CD4-positive, alpha-beta T cell treated with Interleukin-2 at 100 ng/mL for 4 hours (primary cell): ENCODE measurements at places on chromosomes 4 and X.

- DNase-seq, result no peak
Observed at GRCh38 chr4:177116161-177116560, 193.5 kb upstream of the NEIL3 start.

- no peak for DNase-seq
Observed at GRCh38 chr4:39706741-39707511, 9.0 kb downstream of the UBE2K start.

DNA sequence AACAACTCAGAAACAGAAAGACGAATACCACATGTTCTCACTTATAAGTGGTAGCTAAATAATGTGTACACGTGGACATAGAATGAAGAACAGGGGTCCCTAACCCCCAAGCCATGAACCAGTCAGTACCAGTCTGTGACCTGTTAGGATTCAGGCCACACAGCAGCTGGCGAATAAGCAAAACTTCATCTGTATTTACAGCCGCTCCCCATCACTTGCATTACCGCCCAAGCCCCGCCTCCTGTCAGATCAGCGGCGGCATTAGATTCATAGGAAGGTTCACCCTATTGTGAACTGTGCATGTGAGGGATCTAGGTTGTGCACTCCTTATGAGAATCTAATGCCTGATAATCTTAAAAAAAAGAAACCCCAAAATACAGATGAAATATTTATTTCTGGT is 1128.7 kb downstream of the NLGN4X start:
- DNase-seq, result no peak

- no peak for DNase-seq
Observed at GRCh38 chr4:62450740-62451139, 1250.6 kb downstream of the ADGRL3 start.

GRCh38 chr4:139898293-139898692 is 232.7 kb downstream of the MGST2 start:
- DNase-seq, result no peak

- no peak for DNase-seq
Observed at GRCh38 chr4:156575430-156576073, 396.0 kb downstream of the PDGFC start.

DNA sequence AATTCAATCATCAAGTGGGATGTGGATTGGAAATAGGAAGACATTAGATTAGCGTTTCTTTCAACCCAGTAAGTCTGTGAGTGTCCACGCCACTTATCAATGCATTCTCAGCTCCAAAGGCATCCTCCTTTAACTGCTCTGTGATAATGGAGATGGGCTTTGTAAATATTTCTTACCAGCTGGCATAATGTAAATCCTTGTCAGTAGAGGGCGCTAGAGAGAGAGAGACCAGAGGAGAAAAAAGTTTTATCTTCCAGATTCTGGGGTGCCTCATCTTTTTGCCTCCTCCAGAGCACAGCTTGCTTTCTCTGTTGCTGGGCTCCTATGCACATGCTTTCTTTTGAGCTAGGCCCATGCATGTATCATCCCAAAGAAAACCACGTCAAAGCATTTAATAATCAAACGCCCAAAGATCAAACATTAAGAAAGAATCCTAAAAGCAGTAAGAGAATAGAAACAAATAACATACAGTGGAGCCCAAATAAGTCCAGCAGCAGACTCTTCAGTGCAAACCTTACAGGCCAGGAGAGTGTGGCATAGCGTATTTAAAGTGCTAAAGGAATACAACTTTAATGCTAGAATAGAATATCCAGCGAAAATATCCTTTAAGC is 9.6 kb upstream of the MTMR1 start:
- DNase-seq, result peak; percentile 73

GRCh38 chr4:143713955-143714625 is 13.6 kb upstream of the FREM3 start:
- DNase-seq, result no peak

GRCh38 chr4:17535906-17536305 is 20.9 kb downstream of the CLRN2 start:
- DNase-seq, result no peak

- DNase-seq, result no peak
Observed at GRCh38 chr4:178612733-178613132, 1170.5 kb upstream of the AGA start.

GRCh38 chr4:13542577-13543031 is 1.7 kb downstream of the NKX3-2 start:
- DNase-seq, result no peak

- no peak for DNase-seq
Observed at GRCh38 chrX:100081503-100081902, 328.6 kb downstream of the PCDH19 start.

DNA sequence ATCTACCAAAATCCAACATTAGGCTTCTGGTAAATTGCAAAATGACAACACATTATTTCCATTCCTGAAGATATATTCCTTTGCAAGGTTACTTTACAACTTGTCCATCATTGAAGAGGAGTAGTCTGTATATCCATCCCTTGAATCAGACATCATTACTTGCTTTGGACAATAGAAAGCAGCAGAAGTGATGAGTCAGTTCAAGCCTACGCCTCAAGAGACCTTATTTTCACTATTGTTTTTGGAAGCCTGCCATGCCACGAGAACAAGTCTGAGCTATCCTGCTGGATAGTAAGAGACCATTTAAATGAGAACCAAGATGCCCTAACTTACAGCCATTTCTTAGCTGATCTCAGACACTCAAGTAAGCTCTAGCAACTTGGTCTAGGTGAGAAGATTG is 246.0 kb upstream of the HHIP start:
- DNase-seq, result no peak

DNA sequence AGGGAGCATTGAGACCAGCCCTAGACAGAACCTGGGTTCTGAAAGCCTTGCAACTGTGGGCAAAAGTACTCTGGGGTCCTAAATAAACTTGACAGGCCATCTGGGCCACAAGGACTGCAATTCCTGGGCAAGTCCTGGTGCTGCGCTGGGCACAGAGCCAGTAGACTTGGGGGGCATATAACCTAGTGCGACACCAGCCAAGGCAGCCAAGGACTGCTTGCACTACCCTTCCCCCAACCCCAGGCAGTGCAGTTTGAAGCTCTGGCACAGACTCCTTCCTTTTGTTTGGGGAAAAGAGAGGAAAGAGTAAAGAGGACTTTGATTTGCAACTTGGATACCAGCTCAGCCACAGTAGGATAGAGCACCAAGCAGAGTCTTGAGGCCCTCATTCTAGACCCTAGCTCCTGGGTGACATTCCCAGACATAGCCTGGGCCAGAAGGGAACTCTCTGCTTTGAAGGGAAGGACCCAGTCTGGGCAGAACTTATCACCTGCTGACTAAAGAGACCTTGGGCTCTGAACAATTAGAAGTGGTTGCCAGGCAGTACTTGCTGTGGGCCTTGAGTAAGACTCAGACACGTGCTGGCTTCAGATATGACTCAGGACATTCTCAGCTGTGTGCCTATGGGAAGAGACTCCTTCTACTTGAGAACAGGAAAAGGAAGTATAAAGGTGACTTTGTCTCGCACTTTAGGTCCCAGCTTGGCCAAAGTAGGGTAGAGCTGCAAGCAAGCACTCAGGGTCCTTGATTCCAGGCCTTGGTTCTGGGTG is 522.8 kb downstream of the GLUD2 start:
- DNase-seq, result no peak

- no peak for DNase-seq
Observed at GRCh38 chrX:55149242-55149641, 60.4 kb downstream of the PAGE2 start.

GRCh38 chr4:11698846-11699590 is 270.3 kb upstream of the HS3ST1 start:
- no peak for DNase-seq

DNA sequence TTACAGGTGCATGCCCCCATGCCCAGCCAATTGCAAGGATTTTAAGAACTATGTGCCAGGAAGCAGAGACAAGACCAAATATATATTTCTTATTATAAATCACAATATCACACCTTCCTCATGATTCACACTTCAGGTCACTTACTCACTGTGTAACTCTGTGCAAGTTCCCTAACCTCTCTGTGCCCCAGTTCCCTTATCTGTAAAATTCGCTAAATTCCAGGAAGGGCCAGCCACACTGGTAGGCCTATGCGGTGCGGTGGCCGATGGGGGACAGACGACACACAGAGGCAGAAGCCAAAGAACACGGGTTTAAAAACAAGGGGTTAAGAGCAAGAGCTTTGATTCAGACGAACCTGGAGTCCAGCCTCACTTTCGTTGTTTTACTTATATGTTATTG is 2.8 kb downstream of the TRIM2 start:
- DNase-seq, result no peak

GRCh38 chr4:128787509-128788311 is 21.8 kb upstream of the JADE1 start:
- DNase-seq, result no peak

DNA sequence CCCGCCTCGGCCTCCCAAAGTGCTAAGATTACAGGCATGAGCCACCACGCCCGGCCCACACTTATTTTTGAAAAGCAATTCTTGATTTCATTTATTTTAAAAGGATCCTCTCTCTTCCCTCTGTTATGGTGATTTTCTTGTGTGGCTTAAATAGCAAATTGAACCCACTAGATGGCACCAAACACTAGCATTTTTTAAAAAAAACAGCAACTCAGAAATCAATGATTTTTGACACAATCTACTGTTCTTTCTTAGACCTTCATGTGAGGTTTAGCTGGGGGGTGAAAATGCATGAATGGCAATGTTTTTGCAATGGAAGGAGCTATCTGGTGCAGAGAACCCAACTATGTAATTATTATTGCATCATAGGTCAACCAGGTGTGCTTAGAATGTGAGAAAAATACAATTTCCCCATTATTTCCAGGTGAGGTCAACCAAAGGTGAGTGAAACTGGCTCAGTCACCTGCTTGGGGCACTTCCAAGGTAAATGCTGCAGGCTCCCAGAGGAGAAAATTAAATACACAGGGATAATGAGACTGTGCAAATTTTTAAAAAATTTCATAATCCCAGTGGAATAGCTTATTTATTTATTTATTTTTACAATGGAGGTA is 226.7 kb upstream of the PRKX start:
- DNase-seq, result no peak

DNA sequence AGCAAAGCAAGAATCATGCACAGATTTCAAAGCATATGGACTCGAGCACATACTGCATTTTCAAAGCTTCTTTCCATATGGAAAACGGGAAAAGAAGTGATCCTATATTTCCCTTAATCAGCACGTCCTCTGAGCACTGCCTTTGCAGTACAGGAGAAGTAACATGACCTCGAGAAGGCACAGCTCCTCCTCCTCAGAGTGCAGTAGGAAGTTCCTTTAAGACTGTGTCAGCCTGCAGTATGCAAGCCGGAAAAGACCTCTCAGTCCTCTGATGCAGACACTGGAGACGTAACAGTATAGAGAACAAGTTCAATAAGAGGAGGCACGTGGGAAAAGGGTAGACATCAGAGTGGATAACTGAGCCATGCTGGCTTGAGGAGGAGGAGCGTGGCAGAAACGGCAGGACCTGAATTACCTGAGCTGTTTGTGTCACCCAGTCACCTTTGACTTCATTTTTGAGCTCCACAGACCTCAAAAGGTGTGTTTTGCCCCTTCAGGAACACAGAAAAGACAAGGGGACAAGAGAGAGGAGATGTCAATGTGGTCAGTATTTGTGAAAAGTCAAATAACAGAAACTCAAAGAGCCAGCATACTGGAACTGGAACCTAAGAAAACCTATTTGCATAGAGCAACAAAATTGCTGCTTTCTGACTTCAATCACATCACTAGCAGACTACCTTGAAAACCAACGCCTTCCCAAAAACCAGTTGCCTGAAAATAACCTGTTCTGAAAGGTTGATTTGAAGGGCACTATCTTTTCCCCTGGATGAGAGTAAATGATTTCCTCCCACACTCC is 20.8 kb downstream of the IRF2 start:
- DNase-seq, result peak; percentile 55

GRCh38 chr4:99693140-99693539 is 35.5 kb upstream of the C4orf54 start:
- DNase-seq, result no peak

DNA sequence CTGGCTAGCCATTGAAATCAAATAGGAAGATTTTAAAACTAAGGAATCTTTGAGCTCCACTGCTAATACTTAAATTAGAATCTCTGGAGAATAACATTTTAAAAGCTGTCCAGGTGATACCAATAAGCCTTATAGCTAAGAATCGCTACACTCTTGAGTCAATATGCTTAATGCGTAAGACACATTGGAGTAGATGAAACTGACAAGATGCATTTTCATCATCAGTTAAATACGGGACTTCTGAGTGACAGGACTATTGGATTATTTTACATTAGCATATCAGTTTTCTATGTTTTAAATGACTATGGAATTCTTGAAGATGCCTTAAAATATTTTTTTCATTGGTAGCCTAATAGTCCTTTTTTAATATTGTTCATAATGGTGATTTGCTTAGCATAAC is 80.2 kb downstream of the ATOH1 start:
- DNase-seq, result no peak

- DNase-seq, result no peak
Observed at GRCh38 chrX:23731951-23732350, 11.1 kb downstream of the ACOT9 start.

GRCh38 chrX:54042609-54043021 is 1.7 kb downstream of the PHF8 start:
- DNase-seq, result peak; percentile 40

DNA sequence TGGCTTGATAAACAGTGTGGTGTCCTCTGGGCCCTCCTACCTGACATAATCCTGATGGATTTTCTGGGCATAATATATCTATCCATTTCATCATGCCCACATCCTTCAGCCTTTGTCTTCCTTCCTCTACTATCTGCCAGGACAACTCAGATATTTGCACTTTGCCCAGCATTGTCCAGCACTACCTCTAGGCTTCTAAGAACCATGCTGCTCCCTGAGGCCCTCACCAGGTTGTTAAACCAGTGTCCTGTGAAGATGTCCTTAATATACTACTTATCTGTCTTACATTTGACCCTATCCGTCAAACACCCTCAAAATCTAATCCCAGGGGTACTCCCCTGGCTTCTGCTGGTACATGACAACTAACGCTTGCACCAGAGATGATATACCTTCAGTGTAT is 58.2 kb upstream of the MAML3 start:
- no peak for DNase-seq

DNA sequence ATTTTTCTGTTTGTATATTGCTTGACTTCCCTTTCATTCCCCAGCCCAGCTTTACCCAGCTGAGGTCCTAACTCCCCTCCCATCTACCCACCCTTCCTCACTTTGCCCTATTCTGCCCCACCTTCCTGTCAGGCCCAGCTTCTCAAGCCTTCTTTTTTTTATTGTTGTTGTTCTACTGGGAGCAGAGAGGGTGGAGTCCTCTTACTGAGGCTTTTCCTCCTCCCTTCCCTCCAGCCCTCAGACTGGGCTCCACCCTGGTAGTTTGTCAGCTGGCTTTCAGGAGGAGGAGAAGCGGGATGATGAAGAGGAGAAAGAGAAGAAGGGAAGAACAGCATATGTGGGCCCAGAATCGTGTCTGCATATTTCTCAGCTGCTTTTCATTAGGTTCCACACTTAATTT is 3.2 kb upstream of the KLF8 start:
- DNase-seq, result no peak

GRCh38 chrX:126799059-126799458 is 20.5 kb upstream of the PRR32 start:
- no peak for DNase-seq

DNA sequence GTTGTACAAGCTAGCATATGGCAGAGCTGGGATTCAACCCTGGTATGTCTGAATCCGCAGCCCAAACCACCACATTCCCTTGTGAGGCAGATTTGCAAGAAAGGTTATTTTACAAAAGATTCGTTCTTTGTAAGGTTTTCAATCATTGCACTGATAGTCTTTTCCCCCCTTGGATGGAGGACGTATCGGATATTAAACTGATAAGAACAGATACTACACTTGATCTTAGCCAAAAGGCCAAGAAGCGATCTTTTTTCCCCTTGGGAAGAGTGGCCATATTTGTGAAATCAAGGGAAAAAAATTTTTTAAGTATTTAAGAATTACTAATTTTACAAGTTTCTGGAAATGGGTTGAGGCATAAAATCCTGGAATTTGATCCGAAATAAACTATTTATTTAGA is 34.4 kb upstream of the MSMO1 start:
- no peak for DNase-seq
